ENCODE measurements at places on chromosomes 4 and X.
A peak's percentile ranks its signal among the peaks of the same experiment; 100 is the strongest.

DNA sequence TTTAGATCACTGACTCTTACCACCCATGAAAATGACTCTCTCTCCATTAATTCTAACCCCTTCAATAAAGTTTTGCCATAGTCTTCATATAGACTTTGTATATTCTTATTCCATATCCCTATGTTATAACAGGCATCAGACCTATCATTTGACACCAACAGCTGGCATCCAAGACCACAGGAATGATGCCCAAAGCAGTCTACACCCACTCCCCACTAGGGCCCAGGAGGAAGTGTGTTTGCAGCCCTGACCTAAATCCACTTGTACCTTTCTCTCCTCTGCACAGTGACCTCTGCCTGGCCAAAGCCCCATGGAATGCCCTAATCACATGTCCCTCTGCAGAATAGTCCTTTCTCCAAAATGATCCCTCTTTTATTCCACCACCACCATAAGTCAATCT is 219.2 kb downstream of the CBR4 start:
- no peak for DNase-seq

DNA sequence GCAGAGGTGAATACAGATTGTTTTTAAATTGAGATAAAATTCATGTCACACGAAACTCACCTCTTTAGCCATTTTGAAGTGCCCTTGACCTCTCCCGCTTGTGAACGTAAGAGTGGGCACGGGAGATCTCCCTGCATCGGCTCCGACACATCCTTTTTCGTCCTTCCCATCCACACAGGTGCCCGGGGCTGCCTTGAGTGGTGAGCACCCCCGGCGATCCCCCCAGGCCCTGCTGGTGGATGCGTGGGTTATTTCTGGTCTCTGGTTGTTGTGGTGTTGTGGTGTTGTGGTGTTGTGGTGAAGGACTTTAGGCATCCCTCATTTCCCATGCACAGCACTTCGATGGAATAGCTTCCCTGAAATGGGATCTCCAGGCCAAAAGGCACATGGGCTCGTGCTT is 46.1 kb downstream of the PSAPL1 start:
- DNase-seq, result no peak

DNA sequence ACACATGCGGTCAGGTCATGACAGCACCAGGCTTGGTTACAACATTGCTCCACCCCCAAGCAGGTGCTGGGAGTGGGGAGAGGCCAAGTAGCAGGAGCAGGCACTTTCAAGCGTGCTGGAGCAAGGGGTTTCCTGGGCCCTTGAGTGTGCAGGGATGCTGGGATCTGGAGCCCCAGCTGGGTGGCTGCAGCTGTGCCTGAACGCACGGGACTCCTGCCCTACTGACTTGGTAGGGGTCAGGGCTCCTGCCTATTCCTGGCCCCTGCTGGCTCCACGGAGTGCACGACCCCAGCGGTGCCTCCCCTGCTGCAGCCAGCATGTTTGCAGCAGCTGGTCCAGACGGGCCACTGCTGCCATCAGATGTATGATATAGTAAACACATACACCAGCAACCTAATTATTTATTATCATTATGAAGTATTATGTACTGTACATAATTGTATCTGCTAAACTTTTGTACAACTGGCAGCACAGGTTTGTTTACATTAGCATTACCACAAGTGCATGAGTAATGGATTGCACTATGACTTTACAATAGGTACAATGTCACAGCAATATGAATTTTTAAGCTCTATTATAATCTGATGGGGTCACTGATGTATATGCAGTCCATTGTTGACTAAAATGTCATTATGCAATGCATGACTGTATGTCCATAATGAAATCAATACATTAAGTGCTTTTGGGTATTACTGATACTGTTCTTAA is 620.6 kb downstream of the RAPGEF2 start:
- DNase-seq, result no peak

DNA sequence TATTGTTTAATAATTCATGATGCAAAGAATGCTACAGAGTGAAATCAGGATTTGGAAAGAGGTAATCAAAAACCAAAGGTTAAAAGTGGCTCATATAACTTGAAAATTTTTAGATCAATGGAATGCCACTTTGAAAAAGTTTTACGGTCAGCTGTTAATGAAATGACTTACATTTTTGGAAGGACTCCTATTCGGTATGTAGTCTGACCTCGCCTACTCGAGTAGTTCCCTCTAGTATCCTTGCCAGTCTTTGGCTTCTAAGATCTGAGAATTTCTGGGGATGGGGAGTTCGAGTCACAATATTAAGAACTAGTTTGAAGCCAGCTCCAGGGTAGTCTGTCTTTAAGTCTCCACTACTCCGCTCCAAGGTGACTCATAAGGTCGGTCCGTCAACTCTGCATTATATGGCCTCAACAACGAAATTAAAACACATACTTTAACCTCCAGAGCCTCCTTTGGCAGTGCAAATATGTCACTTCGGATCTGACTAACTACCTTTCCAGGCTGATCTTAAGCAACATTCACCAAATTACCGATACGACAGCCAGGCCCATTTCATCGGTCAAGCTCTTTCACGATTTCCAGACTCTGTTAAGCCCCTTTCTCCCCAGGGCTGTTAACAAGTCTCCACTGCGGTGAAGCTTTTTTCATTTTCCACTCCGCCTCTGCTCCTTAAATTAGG is 733 bp upstream of the NAA15 start:
- peak; percentile 52 for DNase-seq

- no peak for DNase-seq
Measured at GRCh38 chr4:181949704-181950312, 293.4 kb upstream of the TENM3 start.

- DNase-seq, result peak; percentile 5
Measured at GRCh38 chr4:89837385-89837992, 528 bp upstream of the SNCA start.
